ENCODE measurements at places on chromosomes 5 and 9. TPM values are rescaled to one million over a fixed set of nuclear protein-coding genes. Genes with fewer than 3 reads are reported as not detected.

Gene HMCN2
- 5.5 TPM for total RNA-seq

GRCh38 chr5:146574713-146575112, 58.7 kb upstream of the GPR151 start:
- no peak overlapping the region for H3K27ac ChIP-seq
- no peaks in the 10 kb centered on the region for H3K27me3 ChIP-seq
- no peaks in the 10 kb centered on the region for H3K36me3 ChIP-seq
- H3K4me1 ChIP-seq = no peaks in the 10 kb centered on the region
- H3K4me3 ChIP-seq = no peak overlapping the region
- DNase-seq = no peak

DNA sequence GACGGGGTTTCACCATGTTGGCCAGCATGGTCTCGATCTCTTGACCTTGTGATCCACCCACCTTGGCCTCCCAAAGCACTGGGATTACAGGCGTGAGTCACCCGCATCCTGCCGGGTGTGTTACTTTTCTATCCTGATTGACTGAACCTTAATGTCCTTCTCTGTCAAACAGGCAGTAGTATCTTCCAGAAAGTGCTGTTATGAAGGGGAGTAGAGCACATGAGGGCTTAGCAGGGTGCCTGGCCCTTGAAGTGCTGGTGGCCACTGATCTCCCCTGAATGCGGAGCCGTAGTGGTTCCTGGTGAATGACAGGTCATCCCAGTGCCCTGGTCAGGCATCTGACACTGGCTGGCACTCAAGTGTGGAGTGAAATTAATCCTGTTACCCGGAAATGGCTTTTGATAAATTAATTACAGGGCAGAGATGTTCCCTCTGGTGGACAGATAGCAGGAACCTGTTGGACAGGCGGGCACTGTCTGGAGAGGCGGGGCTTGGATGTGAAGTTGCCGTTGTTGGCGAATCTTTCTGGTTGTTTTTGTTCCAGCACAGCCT, 28.4 kb downstream of the PRRC2B start:
- H3K4me1 ChIP-seq = peaks cover 54% of the 10 kb centered on the region
- peak overlapping the region; percentile 39 for H3K27ac ChIP-seq
- H3K27me3 ChIP-seq = no peaks in the 10 kb centered on the region
- no peaks in the 10 kb centered on the region for H3K36me3 ChIP-seq
- peak; percentile 82 for DNase-seq

DNA sequence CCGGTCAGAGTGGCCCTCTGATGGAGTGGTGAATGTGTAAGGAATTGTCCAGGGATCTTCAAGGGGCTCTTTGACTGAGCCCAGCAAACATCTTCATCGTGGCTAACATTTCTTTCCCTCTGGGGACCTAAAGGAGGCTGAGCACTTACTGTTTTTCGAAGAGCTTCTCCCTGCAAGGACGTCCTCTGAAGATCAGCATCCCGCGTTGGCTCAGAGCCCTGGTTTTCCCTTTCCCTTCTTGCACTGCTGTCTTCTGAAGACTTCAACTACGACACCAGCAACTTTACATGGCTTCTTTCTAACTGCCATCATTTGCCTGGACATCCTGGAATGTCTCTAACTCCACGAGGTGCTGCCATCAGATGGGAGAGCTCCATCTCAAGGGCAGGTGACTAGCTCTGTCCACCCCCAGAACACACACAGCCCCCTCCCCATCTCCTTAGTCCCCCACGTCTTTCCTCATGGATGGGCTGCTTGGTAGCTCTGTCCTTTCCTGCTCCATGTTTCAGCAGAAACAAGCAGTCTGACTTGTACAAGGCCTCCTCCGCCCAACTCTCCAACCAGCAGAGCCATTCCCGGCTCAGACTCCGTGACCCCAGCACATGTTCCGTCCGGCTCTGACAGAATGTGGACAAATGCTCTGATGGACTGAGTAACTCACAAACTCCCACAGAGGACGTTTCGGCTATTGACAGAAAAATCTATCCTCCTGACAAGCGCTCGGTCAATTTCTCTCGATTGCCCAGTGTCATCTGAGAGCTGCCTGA, 17.1 kb downstream of the SHB start:
- no peak overlapping the region for H3K4me3 ChIP-seq
- peaks cover 14% of the 10 kb centered on the region for H3K4me1 ChIP-seq
- no peaks in the 10 kb centered on the region for H3K27me3 ChIP-seq
- no peaks in the 10 kb centered on the region for H3K36me3 ChIP-seq

- no peaks in the 10 kb centered on the region for H3K36me3 ChIP-seq
- no peak for DNase-seq
- H3K27me3 ChIP-seq = no peaks in the 10 kb centered on the region
- H3K27ac ChIP-seq = no peak overlapping the region
Observed at GRCh38 chr5:54693936-54694657, 176.5 kb downstream of the SNX18 start.

Data from prostate gland (tissue), 2 donors.